ENCODE measurements at places on chromosomes 3 and 15. TPM values are rescaled to one million over a fixed set of nuclear protein-coding genes. Genes with fewer than 3 reads are reported as not detected.

DNA sequence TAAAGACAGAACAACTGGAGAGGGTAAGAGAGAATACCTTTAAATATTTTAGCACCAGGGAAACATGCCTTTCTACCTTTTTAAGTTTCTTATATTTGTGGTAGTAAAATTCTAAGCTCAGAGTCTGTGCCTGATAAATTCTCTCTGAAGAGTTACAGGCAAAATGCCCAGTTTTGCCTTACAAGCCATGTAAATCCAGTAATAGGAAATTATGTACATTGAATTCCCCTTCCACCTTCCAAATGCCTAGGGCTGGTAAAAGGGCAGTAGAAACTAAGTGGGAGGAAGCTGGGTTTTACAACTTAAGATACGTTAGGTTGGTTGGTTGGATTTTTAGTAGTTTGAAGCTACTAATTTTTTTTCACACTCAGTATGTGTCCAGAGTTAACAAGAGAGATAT lies 43.1 kb upstream of the TP63 start:
- no peak for DNase-seq

DNA sequence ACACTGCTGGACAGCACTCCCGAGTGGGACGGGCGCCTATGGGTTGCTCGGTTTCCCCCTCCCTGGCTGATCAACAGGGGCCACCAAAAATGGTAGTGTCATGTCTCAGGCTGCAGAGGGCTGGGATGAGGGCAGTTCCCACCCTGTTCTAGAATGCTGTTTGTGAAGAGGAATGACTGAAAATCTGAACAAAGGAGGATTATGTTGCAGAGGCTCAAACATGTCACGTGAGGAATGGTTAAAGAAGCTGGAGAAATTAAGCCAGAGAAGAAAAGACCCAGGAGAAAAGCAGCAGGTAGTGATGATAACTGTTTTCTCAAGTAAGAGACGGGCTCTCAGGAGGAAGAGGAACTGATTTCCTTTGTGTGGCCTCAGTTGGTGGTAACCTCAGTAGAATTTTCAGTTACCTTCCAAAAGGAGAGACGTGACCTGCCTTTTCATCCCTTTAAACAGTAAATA lies 10.4 kb downstream of the SPG21 start:
- DNase-seq: no peak

DNA sequence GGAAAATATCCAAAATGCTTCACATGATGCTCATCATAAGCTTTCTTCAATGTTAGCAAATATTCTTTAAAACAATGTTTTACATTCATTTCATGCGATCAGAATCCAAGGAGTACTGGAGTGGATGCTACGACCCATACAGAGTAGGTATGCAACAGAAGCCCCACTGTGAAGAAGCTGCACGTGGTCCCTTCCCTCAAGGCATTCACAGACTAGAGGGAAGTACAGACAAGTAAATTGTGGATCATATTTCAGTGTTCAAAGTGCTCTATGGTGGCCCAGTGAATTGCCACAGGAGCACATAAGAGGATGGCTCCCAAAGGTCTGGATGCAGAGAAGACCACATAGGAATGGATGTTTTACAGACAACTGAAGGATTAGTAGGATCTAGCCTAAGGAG lies 789.9 kb downstream of the IGSF11 start:
- no peak for DNase-seq

CHRM5 gene
- not detected for total RNA-seq

DPPA2 gene
- not detected for total RNA-seq

ADAMTS9 gene
- total RNA-seq: 18.8 TPM

GP9 gene
- total RNA-seq: not detected

GRCh38 chr3:8183627-8184026 lies 318.0 kb upstream of the LMCD1 start:
- DNase-seq: no peak

GRCh38 chr3:119783883-119784282 lies 2.0 kb downstream of the NR1I2 start:
- DNase-seq: no peak

- DNase-seq: no peak
Observed at GRCh38 chr3:78665776-78666469, 1101.9 kb downstream of the ROBO1 start.

- DNase-seq: no peak
Observed at GRCh38 chr15:78737187-78737820, 74.0 kb downstream of the ADAMTS7 start.

GRCh38 chr3:106083854-106084253 lies 215.0 kb upstream of the CBLB start:
- DNase-seq: no peak

GRCh38 chr3:61060411-61060861 lies 190.8 kb downstream of the FHIT start:
- DNase-seq: no peak

GRCh38 chr3:7194071-7194835 lies 333.3 kb downstream of the GRM7 start:
- no peak for DNase-seq

DNA sequence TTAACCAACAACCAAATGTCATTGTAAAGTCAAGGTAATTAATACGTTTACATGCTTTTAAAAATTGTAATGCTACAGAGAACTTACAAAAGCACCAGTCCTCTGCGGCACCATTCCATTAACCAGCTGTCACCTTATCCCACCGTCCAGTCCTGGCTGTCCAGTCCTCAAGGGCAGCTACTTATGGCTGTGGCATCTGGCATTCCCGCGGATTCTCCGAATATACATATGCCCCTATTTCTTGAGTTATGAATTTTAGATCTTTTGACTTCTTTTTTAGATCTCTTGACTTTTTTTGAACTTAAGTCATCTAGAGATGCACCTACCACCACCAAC lies 382 bp upstream of the POMGNT2 start:
- no peak for DNase-seq

GRCh38 chr15:66733976-66734375 lies 31.9 kb downstream of the SMAD6 start:
- DNase-seq: no peak

DNA sequence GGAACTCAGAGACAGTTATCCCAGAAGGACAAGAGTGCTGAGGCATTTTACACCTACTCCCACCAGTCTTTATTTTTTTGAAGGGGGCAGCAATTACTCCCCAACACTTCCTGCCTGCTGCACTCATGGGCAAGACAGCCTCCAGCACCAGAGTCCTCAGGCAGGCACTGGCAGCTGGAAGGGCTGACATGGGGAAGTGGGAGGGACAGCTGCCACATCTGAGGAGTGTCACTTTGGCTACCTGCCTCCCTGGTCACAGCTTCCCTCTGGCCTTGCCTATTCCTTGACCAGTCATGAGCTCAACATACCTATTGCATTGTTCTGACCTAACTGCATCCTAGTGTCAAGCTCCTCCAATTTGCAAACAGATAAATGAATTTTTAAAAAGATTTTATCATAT lies 10.2 kb upstream of the LACTB start:
- DNase-seq: no peak

CRABP1 gene
- not detected for total RNA-seq

- no peak for DNase-seq
Observed at GRCh38 chr3:46359733-46360493, 6.0 kb downstream of the CCR2 start.

- no peak for DNase-seq
Observed at GRCh38 chr3:128182656-128183055, 29.4 kb downstream of the EEFSEC start.

- peak; percentile 32 for DNase-seq
Observed at GRCh38 chr3:100941041-100941440, 52.2 kb downstream of the ABI3BP start.

TM4SF4 gene
- total RNA-seq: not detected

DNA sequence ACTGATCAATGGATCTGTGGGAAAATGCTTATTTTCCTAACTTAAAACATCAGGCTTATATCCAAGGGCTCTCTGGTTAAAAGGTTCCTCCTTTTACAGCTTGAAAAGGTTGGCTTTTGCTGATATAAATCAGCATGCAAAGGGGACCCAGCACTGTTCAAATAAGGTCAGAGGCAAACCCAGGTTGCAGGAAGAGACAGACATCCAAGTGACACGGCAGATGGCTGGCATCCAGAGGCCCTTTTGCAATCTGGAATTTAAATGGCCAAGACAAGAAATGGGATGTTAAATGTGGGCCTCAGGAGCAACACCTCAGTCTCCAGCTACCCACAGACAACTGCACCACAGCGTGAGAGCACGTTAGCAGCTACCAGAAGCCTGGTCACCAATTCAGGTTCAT lies 6.3 kb downstream of the SH3BP5 start:
- no peak for DNase-seq

DNA sequence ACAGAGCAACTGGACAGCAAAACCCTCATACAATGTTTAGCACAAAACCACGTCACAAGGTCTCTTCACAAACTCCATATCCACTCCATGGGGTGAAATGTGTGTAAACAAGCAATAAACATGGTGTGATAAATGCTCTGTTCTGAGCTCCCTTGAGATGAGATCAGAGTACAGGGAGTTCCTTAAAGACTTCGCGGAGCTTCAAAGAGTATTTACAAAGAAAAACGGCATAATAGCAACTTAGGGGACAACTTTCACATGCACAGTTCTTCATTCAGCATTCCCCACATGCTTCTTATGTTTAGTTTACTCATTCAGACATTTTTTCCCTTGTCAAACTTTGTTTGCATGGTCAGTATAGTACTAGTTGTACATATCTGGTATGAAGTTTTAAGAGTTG lies 52.5 kb upstream of the SUCLG2 start:
- DNase-seq: no peak

ARHGEF26 gene
- total RNA-seq: 2.3 TPM

DNA sequence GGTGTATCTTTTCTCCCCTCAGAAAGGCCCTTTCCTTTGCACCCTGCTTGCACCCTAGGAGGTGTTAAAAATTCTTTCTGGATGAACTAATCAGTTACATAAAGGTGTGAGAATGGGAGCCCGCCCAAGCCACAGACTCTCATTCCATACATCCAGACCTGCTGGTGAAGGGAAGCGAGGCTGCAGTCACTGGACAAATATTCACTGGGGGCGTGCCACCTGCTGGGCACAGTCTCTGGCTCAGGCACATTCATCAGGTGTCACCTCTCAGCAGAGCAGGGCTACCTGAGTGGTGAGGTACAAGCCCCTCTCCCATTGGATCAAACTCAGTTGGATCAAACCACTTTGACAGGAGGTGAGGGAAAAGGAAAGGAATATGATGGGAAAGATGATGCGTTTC lies 52.0 kb downstream of the NTRK3 start:
- DNase-seq: no peak

DNA sequence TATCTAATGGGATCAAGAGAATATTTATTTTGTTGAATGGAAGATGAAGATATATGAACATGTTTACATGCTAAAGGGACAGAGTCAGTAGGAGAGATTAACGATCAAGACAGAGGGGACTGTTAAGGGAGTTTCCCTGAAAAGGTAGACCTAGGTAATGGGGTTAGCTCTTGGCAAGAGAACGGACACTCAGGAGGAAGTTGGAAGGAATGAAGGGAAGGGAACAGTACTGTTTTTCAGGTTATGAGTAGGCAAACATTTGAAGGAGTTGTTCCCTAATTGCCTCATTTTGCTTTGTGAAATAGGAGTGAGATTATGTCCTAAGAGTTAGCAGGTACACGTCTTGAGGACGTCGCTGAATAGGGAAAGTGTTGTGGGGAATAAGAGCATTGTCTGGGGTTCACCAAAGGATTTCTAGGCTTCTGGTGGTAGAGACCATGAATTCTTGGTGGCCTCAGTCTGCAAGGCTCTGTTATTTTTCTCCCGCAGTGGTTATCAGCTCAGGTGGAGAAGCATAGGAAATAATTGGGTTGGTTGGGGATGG lies 41.3 kb downstream of the PDE8A start:
- no peak for DNase-seq

DNA sequence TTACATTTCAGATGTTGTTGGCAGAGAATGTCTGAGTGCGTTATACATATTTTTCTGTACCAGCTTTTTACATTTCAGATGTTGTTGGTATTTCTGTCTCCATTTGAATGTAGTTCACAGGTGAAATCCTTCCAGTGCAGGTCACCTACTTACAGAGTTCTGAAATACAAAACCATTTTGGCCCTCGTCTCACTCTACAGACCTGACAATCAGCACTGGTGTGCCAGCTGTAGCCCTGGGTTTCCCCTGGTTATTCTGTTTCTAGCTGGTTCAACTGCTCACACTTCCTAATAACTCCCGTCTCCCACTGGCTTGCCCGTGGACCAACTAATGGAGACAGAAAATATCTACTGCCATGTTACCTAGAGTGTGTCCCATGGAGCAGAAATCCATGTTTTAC lies 87.5 kb upstream of the CDIN1 start:
- DNase-seq: no peak

DNA sequence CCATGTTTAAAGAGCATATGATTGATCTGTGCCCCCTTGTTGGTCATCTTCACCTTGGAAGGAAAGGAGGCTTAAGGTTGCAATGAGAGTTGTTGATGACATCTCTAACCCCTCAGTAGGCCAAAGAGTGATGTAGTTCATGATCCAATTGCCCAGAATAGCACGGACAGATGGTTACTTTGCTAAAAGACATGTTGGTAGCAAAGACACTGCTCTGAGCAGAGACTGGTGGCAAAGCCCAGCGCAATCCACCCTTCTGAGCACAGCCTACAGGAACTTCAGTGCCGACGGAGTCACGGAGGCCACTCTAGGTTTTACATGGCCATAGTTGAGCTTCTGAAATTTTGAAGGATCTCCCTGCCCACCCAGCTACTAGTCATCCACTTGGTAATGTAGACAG lies 21.8 kb downstream of the FBXO45 start:
- DNase-seq: no peak

GRCh38 chr15:88785217-88785616 lies 18.0 kb upstream of the ACAN start:
- no peak for DNase-seq

DNA sequence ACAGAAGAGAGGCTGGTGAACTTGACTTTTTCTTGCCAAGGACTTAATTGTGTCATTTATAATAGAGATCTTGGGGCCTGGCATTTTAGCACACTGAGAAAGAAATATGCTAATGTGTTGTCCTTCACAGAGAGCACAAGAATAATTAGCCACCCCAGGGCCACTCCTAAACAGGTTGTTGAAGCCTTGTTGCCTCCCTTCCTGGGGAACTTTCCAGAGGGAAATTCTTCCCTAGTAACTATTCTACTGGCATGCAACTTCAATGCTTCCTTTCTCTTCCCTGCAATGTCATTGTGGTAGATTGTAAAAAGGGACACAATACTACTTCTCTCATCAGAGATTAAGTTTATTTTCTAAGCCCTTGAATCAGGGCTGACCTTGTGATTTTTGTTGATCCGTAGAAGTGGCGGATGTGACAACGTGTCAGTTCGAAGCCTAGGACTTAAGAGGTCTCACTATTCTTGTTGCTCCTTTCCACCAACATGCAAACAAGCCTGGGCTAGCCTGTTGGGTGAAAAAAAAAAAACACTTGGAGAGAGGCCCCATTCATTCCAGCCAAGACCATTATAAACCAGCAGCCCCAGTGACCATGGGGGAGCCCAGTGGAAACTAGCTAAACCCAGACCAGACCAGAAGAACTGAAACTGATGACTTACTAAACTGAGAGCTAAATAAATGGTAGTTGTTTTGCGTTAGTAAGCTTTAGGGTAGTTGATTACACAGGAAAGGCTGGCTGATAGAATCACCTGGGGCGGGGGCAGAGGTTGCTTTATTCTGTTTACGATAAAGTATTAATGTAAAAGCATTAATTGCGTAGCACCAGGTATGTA lies 287.2 kb downstream of the SHQ1 start:
- no peak for DNase-seq

ASB14 gene
- 12.7 TPM for total RNA-seq

- no peak for DNase-seq
Observed at GRCh38 chr15:41828807-41829141, 882 bp downstream of the JMJD7 start.
